ENCODE measurements at places on chromosomes 1 and 21. TPM values are rescaled to one million over a fixed set of nuclear protein-coding genes. Genes with fewer than 3 reads are reported as not detected.

DNA sequence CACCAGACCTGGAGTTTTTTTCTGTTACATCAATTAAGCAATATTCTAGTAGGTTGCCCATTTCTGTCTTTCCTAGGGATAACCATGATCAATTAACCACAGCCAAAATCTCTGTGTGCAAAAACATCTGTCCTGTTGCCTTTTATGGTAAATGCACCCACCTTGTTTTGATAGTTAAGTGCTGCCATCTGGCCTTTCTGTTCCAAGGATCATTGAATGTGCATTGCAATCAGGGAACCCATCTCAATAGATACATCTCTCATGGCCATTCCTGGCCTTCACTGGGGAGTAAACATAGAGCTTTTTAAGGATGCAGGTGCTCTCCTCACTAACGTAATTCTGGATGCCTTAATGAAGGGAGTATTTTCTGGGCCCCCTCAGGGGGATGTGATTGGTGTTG lies 111.8 kb upstream of the KIAA1614 start:
- DNase-seq: no peak
- no peaks in the 10 kb centered on the region for H3K27me3 ChIP-seq
- H3K36me3 ChIP-seq: no peaks in the 10 kb centered on the region
- no peak overlapping the region for H3K27ac ChIP-seq
- H3K4me3 ChIP-seq: no peak overlapping the region
- no peaks in the 10 kb centered on the region for H3K4me1 ChIP-seq

The FAAH gene
- polyA plus RNA-seq: 67.2 TPM

DNA sequence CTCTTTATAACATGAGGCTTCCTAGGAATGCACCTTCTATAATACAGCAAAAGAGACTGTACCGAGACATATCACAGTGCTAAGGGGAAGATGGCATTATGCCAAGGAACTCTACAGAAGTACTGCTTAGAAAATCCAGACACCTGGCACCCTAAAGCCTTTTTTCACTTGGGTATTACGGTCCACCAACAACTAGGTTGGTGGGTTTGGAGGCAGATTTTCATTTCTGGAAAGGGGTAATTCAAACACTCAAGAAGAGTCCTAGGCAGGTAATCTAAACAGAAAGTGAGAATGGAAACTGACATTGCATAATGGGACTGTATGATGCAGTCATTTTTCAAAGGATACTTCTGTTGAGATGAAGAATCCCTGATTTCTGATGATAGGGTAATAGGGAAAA lies 19.6 kb downstream of the SCMH1 start:
- no peak overlapping the region for H3K4me3 ChIP-seq
- peaks cover 9% of the 10 kb centered on the region for H3K36me3 ChIP-seq
- no peaks in the 10 kb centered on the region for H3K27me3 ChIP-seq
- H3K27ac ChIP-seq: no peak overlapping the region
- peaks cover 4% of the 10 kb centered on the region for H3K4me1 ChIP-seq

GRCh38 chr1:53153752-53154151 lies 11.3 kb upstream of the SLC1A7 start:
- H3K4me3 ChIP-seq: no peak overlapping the region
- no peaks in the 10 kb centered on the region for H3K27me3 ChIP-seq
- H3K36me3 ChIP-seq: no peaks in the 10 kb centered on the region
- no peaks in the 10 kb centered on the region for H3K4me1 ChIP-seq
- H3K27ac ChIP-seq: no peak overlapping the region
- DNase-seq: no peak

- H3K36me3 ChIP-seq: no peaks in the 10 kb centered on the region
- DNase-seq: no peak
- H3K27me3 ChIP-seq: no peaks in the 10 kb centered on the region
- H3K27ac ChIP-seq: no peak overlapping the region
Measured at GRCh38 chr1:228751360-228752098, 16.2 kb downstream of the RHOU start.

DNA sequence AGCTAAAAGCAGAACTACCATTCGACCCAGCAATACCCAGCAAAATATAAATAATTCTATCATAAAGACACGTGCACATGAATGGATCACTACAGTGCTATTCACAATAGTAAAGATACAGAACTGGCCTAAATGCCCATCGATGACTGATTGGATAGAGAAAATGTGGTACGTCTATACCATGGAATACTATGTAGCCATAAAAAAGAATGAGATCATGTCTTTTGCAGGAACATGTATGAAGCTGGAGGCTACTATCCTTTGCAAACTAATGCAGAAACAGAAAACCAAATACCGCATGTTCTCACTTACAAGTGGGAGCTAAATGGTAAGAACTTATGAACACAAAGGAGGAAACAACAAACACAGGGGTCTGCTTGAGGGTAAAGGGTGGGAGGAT lies 53.4 kb downstream of the UCHL5 start:
- no peaks in the 10 kb centered on the region for H3K36me3 ChIP-seq
- H3K4me1 ChIP-seq: no peaks in the 10 kb centered on the region
- no peak overlapping the region for H3K4me3 ChIP-seq
- H3K27me3 ChIP-seq: no peaks in the 10 kb centered on the region
- no peak for DNase-seq

DNA sequence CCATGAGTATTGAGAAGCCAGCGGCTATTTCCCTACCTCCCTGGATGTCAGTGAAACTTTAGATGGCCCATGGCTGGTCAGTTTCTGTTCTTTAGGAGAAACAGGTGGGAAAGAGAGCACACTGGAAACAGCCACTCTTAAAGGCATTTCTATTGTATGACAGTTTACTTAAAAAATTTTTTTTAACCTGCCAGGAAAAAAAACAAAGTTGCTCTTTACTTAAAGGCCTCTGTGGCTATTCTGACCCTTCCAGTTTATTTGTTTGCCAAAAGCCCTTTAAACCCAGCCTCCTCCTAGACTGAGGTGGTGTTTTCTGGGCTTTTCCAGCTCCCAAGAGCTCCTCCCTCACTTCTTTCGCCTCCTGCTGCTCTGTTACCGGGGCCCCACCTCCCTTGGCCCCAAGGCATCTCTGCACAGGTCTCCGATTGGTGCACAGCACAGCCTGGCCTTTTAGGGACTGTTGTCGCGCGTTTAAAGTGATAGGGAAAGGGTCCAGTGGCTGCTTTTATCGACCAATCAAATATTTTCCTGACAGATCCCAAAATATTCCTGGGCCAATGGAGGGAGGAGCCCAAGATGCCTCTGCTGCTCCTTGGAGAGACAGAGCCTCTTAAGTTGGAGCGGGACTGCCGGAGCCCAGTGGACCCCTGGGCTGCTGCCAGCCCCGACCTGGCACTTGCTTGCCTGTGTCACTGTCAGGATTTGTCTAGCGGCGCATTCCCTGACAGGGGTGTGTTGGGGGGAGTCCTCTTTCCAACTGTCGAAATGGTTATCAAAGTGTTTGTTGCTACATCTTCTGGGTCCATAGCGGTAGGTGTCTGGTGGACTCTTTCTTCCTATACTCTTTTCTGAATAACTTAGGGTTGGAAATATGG lies at the start of gene SH3BGR:
Gene SH3BGR, plus strand, starts transcription at position 639 of the 875 bp plus-strand sequence. Its CDS starts 127 bp downstream, at position 766.
- H3K27me3 ChIP-seq: no peaks in the 10 kb centered on the region
- no peaks in the 10 kb centered on the region for H3K4me1 ChIP-seq
- peak within 1 kb of the TSS; percentile 18 for H3K27ac ChIP-seq
- peak; percentile 65 for DNase-seq
- H3K36me3 ChIP-seq: no peaks in the 10 kb centered on the region
